ENCODE measurements at places on chromosomes 7 and 10. TPM values are rescaled to one million over a fixed set of nuclear protein-coding genes. Genes with fewer than 3 reads are reported as not detected.

- no peak for DNase-seq
Observed at GRCh38 chr10:105468759-105469158, 827.7 kb downstream of the SORCS3 start.

GRCh38 chr10:10293041-10293440, 724.6 kb upstream of the CELF2 start:
- DNase-seq: no peak

DNA sequence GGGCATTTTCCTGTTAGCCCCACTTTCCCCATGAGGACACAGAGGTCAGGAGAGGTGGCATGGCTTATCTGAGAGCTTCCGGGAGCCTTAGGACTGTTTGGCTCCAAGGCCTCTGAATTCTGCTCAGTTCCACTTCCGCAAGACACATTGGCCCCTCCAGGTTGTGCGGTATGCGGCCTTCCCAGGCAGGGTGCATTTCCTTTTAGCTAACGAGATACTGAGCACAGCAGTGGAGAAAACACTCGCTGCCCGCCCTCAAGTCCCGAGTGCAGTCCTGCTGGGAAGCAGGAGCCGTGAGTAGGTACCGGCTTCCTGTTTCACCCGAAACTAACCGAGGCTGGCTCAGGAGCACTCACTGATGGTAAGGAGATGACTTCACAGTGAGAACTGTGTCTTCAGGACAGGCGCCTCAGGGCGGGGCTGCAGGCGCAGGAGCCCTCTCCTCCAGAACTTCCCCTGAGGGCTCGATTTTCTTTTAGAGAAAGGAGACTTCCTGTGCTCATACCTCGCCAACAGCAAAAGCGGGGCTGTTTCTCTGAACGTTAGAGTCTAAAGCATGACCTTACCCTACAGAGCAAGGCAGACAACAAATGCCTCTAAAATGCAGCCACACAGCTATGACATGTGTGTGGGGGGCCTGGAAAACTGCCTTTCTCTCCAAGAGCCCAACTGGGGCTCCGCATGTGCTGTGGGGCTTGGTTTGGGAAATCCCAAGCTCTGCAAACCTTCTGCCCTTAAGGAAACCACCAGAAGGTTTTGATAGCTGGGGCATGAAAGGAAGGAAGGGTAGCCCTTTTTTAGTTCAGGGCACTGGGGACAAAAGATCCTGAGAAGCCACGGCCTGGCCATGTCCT, 25.9 kb downstream of the RGS10 start:
- no peak for DNase-seq

GRCh38 chr10:43852149-43852548, 203.5 kb upstream of the ZNF32 start:
- no peak for DNase-seq

DNA sequence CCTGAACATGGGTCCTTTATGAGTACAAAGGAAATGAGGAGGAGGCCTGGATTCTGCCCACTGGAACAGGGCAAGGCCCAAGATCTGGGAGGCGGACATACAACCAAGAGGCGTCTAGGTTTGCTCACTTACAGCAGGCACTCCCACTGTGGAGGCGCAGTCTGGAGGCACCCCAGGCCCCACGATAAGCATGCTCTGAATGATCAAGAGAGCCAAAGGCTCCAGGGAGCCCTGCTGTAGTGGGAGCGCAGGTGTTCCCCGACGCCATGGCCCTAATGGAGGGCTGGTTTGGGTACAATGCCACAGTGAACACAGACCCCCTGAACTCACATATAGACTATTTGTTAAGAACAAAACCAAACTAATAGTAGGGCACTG, 88.1 kb downstream of the FAM53B start:
- DNase-seq: no peak

DNA sequence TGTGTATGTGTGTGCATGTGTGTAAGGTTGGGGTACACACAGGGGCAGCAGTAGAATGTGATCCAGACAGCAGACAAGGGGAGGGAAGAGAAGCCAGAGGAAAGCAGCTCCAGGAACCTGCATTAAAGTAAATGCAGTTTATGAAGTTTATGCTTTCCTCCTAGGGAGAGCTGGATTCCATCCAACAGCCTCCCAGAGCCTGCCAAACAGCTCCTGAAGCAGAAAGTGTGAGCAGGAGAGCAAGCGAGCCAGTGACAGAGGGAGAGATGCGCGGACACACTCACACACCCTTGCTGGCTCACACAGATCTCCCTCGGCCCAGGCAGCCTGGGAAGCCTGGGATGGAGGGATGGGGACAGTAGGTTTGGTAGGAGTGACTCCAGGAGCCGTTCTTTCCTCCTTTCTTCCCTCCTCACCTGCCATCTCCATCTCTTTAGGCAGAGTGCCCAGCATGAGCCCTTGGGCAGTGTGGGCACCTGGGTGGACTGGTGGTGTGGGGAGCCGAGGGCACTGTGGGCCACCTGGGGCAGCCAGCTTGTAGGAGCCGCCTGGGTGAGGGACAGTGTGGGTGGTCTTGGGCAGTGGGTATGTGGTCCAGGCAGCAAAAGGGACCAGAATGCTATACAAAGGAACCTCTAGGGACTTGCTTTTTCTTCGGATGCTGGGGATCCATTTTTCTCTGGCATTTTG, 46.1 kb downstream of the PAX2 start:
- no peak for DNase-seq

DNA sequence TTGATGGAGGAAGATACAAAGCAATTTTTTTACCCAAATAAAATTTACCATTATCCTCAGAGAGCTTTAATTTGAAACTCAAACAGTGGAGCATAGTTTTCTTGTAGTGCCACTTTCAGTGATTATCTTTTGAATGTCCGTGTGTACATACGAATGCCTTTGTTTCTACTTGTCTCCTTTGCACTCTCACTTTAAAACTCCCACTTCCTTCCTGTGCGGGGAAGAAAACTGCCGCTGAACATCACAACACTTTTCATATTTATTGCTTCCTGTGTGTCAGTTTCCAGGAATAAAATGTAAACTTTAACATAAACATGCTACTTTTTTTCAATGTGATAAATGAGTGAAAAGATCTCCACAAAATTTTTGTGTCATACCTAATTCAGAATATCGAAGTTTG, 102.4 kb downstream of the SEMA3A start:
- no peak for DNase-seq

- no peak for DNase-seq
Observed at GRCh38 chr10:3122486-3123205, 49.9 kb downstream of the PITRM1 start.

CPN1 gene
- total RNA-seq: 0.66 TPM

CYP2C8 gene
- total RNA-seq: 0.46 TPM

DNAH11 gene
- 4.2 TPM for total RNA-seq

DMBT1 gene
- 0.09 TPM for total RNA-seq

- no peak for DNase-seq
Observed at GRCh38 chr7:67947646-67948045, 951.0 kb downstream of the TYW1 start.

DNA sequence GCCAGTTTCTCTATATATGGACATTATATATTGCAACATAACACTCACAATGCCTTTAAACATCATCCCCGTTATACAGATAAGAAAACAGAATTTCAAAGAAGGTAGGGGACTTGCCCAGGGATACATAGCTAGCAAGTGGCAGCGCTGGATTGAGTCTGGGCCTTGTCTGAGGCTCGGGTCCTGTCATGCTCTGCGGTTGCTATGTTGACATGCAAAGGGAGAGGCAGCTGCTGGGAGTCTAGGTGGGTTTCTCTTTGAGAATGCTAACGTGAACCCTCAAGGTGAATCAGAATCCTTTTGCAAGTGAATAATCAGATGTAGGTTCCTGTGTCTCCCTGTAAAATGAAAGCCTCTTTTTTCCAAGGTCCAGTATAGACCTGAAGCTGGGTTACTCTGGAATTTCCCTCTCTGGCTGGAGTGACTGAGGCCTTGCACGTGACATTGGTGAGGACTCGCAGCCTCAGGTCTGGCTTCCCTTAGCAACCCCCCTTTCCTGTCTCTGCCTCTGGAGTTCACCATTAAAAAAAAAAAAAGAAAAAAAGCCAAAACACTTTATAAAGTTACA, 38.9 kb downstream of the TCF7L2 start:
- no peak for DNase-seq

- no peak for DNase-seq
Observed at GRCh38 chr7:156401617-156402016, 239.0 kb upstream of the RNF32 start.

GRCh38 chr7:45099891-45100760, 11.4 kb upstream of the NACAD start:
- no peak for DNase-seq

- no peak for DNase-seq
Observed at GRCh38 chr7:35749556-35749955, 51.3 kb upstream of the SEPTIN7 start.

- DNase-seq: no peak
Observed at GRCh38 chr10:68251625-68252495, 19.9 kb upstream of the ATOH7 start.

CYP3A7 gene
- not detected for total RNA-seq

DNA sequence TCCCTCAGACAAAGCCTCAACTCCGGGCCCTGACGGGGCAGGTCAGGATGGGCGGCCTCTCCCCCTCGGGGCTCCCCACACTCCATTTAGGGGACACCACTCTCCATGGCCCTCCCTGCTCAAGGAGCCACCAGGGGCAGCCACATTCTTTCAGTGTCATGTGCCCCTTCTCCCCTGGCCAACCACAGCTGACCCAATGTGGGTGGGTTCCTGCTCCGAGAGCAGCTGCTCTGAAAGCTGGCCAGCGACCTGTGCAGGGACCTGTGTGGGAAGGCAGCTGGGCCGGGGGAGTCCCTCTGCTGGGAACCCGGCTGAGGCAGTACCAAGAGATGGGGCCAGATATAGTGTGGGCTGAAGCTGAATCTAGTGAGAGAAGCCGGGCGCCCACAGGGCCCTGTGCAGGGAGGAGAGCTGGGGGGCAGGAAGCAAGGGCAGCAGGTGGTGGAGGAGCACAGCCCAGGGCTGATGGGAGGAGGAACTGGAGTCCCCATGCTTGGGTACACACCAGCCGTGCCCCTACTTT, 40.6 kb upstream of the NPFFR1 start:
- peak; percentile 44 for DNase-seq

DNA sequence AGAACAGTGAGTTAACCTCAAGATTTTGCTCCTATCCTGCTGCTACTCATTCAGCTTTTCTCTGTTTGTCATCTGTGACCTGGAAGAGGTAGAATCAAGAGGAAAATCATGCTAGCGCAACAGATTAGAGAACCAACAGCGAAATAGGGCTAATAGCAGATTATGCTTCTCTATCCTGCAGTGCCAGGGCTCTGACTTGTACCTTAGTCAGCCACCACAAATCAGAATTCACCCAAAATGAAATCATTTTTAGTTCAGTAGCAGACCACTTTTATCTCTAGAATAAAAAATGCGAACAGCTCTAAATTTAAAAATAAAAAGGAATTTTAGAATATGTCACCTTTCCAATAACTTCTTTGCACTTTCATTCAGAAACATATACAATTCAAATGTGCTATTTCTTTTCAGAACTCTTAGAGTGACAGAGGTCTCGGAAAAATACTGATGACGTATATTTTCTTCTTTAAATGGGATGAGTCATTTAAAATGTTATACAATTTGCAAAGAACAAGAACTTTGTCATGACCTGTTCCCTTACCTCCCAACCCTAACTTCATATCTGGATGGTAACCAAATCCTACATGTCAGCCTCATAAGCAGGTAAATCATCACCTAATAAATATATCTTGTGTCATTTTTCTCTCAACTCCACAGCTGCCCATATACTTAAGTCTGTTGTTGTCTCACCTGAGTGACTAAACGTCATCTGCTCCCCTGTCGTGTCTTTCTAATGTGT, 896.4 kb downstream of the PCDH15 start:
- no peak for DNase-seq

DNA sequence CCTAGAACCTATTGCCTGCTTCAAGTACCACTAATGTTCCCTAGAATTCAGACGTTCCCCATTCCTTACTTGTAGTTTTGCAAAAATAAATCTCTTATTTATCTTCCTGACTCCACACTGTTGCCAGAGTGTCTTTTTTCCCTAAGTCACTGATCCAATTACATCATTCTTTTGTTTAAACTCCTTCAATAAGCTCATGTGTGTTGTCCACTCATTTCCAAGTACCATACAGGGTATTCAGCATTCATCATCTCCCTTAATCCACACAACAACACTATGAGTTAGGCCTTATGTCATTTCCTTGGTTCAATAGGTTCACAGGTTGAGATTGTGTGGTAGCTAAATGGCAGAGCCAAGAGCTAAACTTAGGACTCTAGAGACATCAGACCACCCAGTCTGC, 119.9 kb upstream of the RHOBTB1 start:
- DNase-seq: no peak

- no peak for DNase-seq
Observed at GRCh38 chr7:116801092-116801710, 61.2 kb upstream of the CAPZA2 start.

DNA sequence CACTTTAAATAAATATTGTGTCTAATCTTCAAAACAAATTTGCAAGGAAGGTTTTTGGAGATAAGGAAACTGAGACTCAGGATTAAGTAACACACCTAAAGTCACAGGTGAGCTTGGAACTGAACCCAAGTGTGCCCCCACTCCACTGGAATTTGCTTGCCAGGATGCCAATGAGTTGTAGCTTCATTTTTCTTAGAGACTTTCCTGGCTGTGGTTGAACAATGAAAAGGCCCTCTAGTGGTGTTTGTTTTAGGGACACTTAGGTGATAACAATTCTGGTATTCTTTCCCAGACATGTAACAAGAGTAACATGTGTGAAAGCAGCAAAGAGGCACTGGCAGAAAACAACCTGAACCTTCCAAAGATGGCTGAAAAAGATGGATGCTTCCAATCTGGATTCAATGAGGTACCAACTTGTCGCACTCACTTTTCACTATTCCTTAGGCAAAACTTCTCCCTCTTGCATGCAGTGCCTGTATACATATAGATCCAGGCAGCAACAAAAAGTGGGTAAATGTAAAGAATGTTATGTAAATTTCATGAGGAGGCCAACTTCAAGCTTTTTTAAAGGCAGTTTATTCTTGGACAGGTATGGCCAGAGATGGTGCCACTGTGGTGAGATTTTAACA, 1.5 kb downstream of the IL6 start:
- DNase-seq: no peak

TCERG1L gene
- 2.1 TPM for total RNA-seq

- DNase-seq: no peak
Observed at GRCh38 chr10:131820626-131821025, 80.2 kb upstream of the PPP2R2D start.

DNA sequence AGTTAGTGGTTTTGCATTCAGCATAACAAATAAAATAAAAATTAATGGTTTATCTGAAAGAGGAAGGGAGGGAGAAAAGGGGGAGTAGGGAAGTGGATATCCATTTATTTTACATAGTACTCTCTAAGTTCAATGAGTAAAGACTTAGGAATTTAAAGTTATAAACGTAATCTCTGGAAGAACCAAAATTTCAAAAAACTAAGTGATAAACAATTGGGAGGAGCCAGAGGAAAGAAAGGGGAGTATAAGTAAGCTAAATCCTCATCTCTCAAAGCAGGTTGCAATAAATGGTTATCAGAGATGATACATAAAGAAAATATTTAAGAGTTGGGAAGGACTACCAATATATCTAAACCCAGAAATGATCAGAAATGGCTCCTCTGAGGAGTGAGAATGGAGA, 46.4 kb downstream of the ANK3 start:
- DNase-seq: no peak

DNA sequence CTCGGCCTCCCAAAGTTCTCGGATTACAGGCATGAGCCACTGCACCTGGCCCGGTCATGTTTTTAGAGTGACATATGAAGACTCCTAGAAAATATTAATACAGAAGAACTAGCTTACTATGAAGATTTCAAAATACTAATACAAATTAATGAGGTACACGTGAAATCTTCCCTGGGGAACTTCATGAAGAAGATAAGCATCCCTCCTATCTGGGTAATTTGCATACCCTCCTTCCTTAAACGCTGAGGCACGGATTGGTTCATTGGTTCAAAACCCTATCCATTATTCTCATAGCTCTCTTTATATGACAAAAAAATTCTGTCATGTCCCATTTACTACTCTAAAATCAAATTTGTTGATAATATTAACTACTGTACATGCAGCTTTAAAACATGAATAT, 224.8 kb upstream of the KLF14 start:
- no peak for DNase-seq

Measured in WTC11 (cell line).